CD4-positive, alpha-beta T cell treated with Interleukin-4 for 4 hours (primary cell): ENCODE measurements at places on chromosomes 7 and 10.

GRCh38 chr10:114879541-114880158 lies 58.1 kb downstream of the FHIP2A start:
- DNase-seq = peak; percentile 41

DNA sequence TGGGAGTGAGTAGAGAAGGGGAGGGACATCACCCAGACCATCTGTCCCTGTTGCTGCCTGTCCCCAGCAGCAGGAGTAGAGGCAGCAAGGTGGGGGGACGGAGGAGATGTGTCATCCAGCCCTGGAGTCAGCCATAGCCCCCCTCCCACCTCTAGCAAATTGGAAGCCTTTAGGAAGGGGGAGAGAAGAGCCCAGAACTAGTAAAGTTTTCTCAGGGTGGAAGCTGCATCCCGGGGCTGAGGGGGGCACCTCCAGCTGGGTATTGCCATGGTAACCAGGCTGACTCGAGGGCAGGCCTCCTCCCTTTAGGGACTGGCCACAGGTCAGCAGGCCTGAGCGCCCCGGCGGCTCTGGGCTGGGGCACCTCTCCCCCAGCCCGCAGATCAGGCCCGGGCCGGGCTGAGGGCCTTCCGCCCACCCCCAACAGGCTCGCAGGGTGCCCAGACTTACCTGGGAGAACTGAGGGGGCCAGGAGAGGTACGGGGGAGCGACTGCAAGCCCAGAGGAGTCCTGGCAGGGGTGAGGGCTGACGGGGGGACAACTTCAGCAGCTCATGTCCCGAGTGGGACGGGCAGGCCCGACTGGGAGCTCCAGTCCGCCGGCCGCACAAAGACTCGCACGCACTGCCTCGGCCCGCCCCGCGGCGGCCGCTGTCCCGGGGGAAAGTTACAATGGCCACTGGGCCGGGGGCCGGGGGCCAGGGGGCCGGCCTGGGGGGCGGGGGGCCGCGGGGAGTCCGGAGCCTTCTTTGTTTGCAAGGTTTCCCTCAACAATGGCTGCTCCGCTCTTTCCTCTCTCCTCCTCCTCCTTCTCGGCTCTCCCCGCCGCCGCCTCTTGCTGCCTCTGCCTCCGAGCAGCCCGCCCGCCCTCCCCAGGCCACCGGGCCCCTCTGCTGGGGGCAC lies 6.0 kb downstream of the LDB1 start:
- DNase-seq = no peak

DNA sequence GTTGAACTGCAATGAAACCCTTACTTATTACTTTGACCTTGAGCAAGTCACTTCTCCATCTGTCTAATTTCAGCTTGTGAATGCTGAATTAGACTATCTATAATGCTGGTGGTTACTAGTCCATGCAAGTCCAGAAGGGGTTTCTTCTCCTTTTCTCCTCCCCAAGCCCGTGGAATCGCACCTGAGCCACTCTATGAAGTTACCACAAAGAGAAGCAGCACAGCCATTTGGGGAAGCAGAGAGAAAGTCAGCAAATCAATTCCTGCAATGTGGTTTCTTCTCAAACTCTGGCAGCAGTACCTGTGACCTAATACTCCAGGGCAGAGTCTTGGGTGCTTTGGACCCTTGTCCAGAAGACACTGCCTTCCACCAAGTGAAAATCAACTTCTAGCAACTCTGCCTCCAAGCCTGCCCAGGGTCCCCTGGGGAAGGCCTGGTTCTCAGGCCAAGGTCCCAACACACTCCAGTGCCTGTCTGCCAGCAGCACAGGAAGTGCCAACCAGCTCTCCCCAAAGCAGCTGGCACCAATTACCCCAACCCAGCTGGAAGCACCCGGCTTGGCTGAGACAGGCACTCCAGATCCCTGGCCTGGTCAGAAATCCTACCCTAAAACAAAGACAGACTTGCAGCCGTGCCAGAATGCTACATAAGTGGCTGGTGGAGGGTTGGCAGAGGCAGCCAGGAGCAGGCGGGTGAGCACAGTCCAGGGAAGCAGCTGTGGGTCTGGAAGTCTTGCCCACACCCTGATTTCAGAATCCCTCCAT lies 200.3 kb downstream of the LSM5 start:
- DNase-seq = no peak

DNA sequence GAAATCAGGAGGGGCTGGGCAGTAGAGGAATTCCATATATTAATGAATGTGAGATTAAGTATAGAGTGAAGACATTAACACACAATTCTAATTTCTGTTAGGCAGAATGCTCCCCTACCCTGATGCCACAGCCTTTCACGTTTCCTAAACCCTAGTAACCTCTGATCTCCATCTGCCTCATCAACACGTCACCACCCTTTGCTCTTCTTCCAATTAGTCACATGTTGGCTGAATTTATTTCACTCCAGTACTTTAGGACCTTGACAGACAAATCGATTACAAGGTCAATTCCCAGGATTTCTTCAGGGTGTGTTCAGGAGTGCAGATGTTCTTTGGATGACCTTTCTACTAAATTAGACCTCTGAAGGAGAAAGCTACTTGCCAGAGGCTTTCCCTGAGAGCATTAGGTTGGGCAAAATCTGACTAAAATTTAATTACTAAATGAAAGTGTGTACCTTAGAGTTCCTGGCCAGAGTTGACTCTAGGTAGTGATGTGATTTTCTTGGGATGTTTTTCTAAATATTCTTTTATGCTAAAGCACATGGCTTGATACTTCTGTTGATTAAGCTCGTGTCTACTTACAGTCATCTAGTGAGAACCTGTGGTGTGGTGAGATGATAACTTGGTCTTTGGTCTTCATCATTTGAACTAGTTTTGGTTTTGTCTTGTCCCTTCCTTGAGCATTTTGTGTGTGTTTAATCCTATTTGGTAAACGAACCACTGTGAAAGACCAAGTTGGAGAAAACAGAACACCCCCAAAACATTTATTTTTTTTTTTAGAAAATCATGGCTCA lies 12.7 kb downstream of the AGR2 start:
- no peak for DNase-seq

GRCh38 chr10:85598646-85599045 lies 767.9 kb downstream of the GRID1 start:
- no peak for DNase-seq

DNA sequence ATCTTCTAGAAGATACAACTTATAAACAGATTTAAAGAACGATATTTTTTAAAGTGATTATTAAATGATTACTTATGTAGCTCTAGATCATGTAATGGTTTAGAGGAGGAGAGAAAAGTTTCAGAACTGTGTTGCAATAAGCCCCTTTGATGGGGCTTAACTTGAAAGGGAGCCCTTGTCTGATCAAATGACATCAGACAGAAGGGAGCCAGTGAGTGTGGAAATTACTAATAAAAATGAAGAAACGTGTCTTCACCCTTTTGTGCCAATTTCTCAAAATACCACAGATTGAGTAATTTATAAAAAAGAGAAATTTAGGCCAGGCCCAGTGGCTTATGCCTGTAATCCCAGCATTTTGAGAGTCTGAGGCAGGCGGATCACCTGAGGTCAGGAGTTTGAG lies 318.2 kb downstream of the EXOC4 start:
- no peak for DNase-seq

GRCh38 chr7:147911201-147911601 lies 679.4 kb upstream of the C7orf33 start:
- DNase-seq = no peak

DNA sequence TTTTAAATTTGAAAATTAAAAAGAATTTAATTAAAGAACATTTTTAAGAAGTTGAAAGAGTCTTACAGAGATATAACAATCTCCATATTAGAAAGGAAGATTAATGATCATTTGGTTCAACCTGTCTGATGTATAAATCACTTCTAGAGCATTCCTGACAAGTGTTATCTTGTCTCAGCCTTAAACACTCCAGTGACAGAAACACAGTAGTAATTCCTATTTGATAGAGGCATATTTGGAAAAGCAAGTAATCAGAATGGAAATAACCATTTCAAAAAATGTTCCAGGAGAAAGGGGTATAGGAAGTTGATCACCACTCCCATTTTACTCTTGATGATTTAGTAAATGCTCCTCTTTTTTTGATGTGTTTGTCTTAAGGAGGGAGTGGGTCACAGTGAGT lies 213.1 kb upstream of the FAM3C start:
- no peak for DNase-seq
